ENCODE measurements at places on chromosomes 12 and 14.

GRCh38 chr14:77416836-77417235 is 6.5 kb downstream of the NOXRED1 start:
- DNase-seq = no peak

DNA sequence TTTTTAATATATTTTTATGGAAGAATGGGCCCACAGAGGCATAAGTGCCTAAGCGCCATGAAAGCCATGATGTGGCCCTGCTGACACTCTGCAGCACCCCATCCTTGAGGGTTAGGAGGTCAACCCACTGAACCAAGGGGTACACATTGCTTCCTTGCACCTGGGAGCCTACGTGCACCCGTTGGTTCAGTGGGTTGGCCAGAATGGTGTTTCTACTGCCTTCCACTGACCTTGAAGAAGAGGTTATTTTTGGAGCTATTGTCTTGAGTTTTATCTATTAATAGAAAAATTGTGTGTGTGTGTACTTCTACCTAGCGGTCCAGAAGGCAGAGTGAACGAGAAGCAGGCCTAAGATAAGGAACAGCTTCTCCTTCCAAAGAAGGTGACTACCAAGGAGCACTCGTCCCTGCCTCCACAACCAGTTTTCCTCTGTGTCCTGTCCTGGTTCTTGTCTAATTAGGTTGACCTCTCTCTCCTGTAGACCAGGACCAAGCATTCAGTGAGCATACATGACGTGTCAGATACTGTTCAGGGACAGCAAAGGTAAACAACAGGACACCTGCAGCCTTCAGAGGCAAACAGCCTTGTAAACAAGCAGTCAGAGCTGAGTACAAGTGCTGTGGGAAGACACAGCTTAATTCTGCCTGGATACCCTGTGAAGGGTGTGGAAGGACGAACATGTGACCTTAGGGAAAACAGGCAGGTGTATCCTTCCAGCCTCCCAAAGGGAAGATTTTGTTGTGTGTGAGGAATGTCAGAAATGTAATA is 30.4 kb upstream of the PLEK2 start:
- peak; percentile 61 for DNase-seq

DNA sequence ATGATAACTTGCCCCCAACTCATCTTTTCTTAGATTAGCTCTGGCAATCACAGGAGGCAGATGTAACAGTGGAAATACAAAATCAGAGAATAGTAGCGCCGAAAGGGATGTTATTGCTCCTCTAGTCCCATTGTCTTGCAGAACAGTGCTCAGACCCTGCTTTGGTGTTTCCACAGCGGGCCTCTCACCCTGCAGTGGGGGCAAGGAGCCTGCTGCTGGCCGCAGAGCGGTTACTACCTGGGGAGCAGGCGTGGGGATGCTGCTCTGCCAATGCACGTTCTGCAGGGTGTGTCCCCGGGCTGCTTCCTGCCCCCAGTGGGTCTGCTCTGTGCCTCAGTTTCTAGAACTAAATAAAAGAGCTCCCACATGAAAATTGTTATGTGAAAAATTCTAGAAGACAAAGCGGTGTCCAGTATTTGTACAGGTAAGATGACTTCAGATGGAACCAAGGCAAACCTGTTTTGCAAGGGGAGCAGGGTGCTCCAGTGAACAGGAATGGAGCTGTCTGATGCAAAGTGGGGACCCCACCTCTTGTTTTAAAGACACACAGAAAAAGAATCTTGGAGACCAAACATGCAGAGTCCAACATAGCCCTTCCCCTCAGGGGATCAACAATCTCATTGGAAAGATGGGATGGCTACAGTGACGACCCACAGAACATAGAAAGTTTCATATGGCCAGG is 35.5 kb downstream of the LRRC74A start:
- DNase-seq = no peak

GRCh38 chr12:8553088-8553627 is 12.5 kb upstream of the CLEC4E start:
- no peak for DNase-seq

GRCh38 chr12:66903782-66904396 is 225.0 kb upstream of the GRIP1 start:
- DNase-seq = no peak

GRCh38 chr14:92552066-92552465 is 38.5 kb downstream of the RIN3 start:
- no peak for DNase-seq

- DNase-seq = no peak
These were observed 74.6 kb upstream of the SFSWAP start for GRCh38 chr12:131636266-131636665.

GRCh38 chr14:88422919-88423650 is 37.6 kb downstream of the SPATA7 start:
- DNase-seq = no peak

DNA sequence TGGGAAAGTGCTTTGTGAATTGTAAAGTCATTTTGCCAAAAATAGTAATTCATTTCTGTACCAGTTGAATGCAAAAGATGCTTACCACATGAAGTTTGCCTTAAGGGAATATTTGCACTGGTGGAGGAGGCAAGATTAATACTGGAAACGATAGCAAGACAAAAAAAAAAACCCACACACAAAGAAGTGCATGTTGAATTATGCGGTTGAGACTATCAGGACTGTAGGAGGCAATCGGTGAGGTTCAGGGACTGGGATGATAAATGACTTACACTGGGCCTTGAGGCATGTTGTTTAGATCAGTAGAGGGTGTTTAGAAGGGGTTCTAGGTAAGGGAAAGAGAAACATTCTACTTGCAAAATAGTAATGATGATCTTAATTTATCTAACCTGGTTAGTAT is 142.2 kb upstream of the HMGA2 start:
- DNase-seq = no peak

GRCh38 chr12:12723149-12723680 is 6.0 kb downstream of the CDKN1B start:
- peak; percentile 61 for DNase-seq

- DNase-seq = peak; percentile 90
These were observed 1.8 kb downstream of the NOVA1 start for GRCh38 chr14:26595926-26596542.

DNA sequence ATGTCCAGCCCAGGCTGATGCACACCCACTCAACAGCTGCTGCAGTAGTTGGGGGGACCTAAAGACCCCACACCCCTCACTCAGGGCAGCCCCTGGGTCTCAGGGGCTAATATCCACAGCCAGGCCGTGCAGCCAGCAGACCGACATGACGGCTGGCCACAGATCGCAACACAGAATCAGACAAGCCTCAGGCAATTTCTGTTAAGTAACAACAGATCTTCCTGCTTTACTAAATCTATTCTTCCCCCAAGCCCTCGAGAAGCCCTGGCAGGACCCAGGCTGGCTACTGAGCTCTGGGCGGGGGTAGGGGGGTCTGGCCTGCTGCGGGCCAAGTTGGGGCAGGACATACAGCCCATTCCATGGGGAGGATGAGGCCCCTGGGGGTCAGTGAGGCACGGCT is 28.0 kb upstream of the NUDT14 start:
- no peak for DNase-seq

DNA sequence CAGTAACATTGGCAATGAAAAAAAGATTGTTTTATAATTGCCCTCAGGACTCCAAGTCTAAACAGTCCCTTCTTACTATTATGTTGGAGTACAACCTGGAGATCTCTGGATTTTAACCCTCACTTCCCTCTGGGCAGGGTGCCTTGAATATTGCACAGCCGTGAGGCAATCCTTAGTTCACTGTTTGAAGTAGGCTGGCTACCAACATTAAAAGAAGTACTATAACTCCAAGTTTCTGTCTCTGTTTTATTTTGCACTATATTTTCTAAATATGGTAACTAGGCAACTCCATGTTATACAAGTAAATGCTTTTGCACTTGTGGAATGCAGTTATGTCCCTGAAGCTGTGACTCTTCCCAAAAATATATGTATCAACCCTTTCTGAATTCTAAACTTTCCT is 490.7 kb downstream of the EGLN3 start:
- DNase-seq = no peak

GRCh38 chr12:123401753-123402683 is 18.1 kb downstream of the KMT5A start:
- DNase-seq = no peak

- no peak for DNase-seq
These were observed 7.5 kb upstream of the KLRK1 start for GRCh38 chr12:10397296-10397695.

DNA sequence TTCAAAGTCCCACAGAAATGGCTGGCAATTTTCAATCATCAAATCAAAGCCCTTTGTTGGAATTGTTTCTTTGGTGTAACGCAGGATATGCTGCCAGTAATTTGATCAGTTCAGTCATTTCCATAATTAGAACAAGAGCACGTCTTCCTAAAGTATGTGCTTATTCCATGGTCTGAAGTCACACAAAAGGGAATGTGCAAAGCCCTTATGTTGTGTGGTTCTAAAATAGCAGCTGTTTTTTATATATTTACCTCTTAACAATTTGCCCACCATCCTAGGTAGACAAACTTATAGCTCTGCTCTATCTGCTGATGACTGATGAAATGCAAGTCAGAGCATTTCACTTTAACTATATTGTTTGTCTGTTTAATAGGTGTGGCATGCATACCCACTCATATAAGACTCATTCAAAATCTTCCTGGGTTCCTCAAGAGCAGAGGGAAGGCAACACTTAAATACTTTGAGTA is 176.1 kb upstream of the SLC38A2 start:
- DNase-seq = no peak

DNA sequence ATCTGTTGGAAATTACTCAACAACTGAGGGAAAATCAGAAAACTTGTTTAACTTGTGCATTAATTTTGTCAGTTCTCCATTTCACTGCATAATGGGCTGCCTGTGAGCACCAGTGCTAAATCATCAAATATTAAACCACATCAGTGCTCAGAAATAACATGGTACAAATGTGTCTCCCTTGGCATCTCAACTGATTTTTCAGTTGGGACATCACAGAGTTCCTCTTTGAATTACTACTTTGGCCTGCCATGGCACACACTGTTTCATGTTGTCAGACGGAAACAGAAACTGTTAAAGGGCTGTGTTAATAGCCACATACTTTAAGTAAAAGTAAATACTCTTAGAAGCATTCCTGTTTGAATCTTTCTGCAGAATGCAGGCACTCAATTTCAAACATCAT is 42.1 kb upstream of the STRN3 start:
- no peak for DNase-seq

DNA sequence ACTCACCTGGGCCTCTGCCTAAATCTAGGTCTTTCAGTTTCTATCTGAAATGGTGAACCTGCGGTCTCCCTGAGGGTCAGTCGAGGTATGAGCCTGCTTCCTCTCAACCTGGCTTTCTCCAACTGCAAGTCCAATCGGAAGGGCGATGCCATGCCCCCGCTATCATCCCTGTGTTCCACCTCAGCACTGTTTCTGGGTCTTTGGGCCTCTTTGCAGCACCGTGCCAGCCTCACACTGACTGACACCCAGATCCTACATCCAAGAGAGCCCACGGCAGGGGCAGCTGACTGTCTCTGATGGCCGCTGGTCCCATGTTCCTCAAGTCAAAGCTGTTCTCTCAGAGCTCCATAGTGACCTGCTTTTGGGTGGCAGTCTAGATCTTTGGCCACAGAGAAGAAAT is 120.7 kb downstream of the PAPOLA start:
- no peak for DNase-seq

DNA sequence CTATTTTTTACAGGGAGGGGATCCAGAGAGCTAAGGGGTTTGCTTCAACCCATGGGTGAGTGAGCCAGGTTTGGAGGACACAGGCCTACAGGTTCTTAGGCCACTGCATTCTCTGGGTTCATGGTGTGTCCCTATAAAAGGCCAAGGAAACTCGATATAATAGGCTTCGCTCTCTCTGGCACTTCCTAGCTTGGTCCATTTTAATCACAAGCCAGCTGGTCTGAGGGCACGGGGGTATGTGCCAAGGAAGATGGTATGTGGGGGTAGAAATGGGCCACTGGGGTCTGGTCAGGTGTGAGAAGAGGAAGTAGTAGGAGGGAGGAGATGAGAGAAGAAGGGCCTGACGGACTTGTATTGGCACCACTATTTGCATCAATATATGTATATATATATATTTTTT is 4.9 kb downstream of the ETV6 start:
- no peak for DNase-seq

GRCh38 chr14:36493761-36494160 is 26.3 kb downstream of the NKX2-1 start:
- peak; percentile 91 for DNase-seq

DNA sequence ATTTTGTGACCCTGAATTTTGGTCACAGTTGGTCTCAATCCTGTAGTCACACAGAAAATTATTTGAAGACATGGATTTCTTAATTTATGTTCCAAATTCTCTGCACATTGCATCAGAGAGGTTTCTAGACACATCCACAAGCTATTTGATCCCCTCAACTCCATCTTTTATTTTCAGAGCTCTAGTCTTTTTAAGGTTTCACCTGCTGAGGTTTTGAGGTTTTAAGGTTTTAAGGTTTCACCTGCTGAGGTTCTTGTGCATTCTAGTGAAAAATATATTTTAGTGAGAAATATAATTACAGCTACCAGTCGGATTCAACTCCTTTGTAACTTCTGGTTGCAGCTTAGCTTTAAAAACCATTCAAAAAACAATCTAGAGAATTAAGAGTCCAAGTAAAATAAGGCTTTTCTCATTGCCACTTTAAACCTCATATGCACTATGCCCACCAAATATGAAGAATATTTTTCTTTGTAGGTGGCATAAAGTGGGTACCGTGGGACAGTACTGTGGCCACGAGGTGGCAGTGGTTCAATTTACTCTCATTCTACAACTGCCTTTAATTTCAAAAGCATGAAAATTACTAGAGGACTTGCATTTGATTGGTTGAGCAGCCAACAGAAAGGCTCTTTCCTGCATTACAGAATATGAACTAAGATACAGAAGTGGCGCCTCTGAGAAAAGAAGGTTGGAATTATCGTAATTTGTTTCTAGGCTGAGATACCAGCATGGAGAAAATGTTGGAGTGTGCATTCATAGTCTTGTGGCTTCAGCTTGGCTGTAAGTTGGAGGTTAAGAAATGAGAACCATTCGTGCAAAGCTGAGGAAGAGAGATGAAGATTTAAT is 366.5 kb upstream of the OR4E1 start:
- DNase-seq = no peak

GRCh38 chr12:53624956-53625355 is 1.2 kb downstream of the ATF7 start:
- DNase-seq = no peak

DNA sequence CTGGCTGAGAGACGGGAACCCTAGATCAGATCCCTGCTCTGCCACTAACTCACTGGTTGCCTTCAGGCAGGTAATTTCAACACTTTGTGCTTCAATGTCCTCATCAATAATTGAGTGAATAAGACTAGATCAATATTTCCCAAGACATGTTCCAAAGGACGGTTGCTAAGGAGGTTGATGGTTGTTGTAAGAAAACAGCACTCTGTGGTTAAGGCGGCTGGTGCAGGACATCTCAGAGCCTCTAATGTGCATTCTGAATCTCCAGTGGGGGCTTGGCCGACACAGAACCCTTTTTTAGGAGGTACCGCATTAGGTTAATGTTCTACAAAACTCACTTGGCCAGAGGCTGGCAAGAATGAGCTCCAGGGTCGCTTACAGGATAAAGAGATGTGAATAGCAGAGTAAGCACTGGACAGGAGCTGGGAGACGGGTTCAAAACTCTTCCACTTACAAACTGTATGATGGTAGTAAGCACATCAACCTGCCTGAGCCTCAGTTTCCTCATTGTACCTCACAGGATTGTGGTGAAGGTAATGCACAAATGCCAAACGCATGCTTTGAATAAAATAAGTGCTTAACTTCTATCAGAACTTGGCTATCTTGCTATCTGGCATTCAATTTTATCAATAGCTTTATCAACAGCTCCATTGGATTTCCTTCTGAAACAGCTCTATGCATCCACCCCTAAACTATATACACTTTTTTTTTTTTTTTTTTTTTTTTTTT is 136.9 kb upstream of the PARP11 start:
- DNase-seq = no peak

- no peak for DNase-seq
These were observed 2.9 kb upstream of the BIN2 start for GRCh38 chr12:51326698-51327439.
